ENCODE measurements at places on chromosomes 3 and 15.
A peak's percentile ranks its signal among the peaks of the same experiment; 100 is the strongest.

DNA sequence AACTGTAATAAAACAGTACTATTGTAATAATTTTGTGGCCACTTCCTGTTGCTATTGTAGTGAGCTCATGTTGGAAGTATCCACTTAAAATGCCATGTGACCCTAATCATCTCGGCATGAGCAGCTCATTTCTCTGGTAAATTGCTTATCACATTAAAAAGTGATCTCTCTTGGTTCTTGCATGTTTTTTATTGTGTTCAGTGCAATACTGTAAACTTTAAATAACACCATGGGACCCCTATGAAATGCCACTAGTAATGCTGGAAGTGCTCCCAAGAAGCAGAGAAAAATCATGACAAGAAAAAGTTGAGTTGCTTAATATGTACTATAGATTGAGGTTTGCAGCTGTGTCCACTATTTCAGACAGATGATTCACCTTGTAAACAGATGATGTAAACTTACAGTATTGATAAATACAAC lies 45.6 kb downstream of the NMD3 start:
- DNase-seq = peak; percentile 21

- DNase-seq = no peak
These were observed 77.9 kb downstream of the ADAMTS17 start for GRCh38 chr15:100263721-100264455.

DNA sequence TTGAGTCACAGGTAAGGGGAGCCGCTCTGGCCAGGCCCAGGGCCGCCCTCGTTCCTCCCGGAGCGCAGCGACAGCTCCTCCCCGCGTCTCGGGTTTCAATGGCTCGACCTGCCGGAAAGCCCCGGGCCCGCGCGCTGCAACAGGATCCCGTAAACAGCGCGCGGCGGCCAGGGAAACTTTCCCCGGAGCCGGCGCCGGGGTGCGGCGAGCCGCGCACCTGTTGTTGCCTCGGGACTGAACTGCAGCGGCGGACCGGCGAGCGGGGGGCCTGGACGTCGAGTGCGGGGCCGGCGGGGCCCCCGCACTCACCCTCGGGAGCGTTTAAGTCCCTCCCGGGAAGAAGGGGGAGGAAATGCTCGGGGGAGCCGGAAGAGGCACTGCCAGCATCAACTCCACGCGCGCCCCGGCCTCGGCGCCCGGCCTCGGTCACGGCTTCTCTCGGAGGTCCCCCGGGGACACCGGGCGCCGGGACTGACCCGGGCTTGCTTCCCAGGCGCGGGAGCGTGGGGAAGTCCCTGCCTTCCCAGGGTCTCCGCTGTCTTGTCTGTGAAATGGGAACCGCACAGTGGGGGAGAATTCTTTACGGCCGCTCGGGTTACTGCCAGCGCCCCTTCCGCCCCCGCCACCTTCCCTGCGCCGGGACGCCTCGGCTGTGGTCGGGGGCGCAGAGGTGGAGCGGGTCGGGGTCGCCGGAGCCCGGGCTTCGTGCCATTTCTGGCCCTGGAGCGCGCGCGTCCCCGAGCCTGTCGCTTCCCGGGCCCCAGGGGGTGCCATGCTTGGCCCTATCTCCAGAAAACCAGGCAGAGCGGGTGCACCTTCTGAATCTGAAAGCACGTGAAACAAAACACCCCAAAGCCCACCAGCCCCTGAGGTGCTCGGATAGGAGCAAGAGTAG lies 7.5 kb upstream of the PGPEP1L start:
- peak; percentile 16 for DNase-seq

- no peak for DNase-seq
These were observed 575 bp downstream of the LEO1 start for GRCh38 chr15:51971032-51971374.

DNA sequence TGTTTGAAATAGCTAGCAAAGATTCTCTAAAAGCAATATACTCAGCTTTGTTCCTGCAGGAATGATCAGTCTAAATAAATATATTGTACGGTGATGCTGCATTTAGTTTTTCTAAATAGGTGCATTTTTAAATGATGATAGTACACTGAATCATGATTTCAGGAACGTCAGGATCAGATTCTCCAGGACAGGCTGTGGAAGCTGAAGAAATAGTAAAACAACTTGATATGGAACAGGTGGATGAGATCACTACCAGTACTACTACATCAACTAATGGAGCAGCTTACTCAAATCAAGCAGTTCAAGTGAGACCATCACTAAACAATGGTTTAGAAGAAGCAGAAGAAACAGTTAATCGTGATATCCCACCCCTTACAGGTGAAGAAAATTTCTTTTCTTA lies 46.3 kb upstream of the EIF3J start:
- DNase-seq = no peak

GRCh38 chr15:73935547-73935946 lies 9.3 kb downstream of the LOXL1 start:
- no peak for DNase-seq

GRCh38 chr3:28646435-28646834 lies 297.8 kb upstream of the AZI2 start:
- DNase-seq = no peak

DNA sequence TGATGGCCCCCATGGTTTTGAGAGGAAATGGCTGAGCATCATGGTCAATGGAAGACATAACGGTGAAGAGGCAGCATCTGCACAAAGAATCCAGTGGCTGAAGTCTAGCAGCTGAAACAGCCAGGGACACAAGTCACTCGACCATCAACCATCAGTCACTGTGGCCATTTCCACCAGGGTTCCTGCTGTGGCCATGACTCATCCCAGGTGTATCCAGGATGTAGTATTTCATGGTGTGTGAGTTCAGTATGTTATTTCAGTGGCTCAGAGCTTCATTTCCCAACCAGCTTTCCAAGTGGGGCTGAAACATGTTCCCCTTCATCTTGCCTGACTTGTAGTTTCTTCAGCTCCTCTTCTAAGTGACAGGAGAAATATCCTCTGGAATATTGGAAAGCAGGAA lies 47.8 kb upstream of the WNT5A start:
- no peak for DNase-seq

GRCh38 chr3:42192334-42193200 lies 73.4 kb downstream of the CCK start:
- no peak for DNase-seq

DNA sequence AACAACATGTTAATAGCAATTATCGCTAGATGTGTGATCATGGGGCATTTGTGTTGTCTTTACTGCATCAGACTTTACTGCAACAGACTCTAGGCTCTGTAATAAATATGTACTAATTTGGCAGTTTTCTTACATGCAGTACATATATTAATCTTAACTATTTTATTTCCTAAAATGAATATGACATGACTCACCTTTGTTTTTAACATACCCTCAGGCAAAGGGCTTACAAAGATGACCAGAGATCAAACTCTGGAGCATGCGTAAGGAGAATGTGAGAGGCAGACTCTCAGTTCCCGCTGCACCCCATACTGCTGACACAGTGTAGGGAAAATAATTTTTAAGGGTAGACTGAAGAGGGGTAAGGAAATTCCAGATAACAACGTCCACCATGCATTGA lies 7.2 kb upstream of the FAM174B start:
- DNase-seq = no peak

DNA sequence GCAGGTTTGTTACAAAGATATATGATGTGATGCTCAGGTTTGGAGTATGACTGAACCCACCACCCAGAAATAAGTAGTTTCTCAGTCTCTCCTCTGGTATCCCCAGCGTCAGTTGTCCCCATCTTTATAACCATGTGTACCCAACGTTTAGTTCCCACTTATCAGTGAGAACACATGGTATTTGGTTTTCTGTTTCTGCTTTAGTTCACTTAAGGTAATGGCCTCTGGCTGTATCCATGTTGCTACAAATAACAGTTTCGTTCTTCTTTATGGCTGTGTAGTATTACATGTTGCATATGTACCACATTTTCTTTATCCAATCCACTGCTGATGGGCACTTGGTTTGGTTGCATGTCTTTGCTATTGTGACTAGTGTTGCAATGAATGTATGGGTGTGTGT lies 132.3 kb downstream of the LMLN start:
- DNase-seq = no peak

DNA sequence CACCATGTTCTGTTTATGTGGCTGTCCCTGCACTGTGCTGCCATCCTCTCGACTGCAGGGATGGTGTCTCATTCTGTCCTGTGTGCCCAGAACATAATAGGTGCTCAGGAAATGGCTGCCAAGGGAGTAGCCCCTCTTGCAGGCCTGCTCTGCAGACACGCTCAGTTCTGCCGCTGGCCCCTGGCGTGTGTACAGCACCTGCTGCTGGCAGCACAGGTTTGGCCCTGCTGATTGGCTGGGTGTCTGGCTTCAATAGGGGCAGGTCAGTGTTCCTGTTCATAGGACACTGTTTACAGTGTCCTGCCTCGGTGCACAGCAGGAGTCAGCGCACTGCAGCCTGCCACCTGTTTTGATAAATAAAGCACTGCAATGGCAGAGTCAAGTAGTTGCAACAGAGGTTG lies 146.9 kb downstream of the DNAJB8 start:
- DNase-seq = peak; percentile 31

DNA sequence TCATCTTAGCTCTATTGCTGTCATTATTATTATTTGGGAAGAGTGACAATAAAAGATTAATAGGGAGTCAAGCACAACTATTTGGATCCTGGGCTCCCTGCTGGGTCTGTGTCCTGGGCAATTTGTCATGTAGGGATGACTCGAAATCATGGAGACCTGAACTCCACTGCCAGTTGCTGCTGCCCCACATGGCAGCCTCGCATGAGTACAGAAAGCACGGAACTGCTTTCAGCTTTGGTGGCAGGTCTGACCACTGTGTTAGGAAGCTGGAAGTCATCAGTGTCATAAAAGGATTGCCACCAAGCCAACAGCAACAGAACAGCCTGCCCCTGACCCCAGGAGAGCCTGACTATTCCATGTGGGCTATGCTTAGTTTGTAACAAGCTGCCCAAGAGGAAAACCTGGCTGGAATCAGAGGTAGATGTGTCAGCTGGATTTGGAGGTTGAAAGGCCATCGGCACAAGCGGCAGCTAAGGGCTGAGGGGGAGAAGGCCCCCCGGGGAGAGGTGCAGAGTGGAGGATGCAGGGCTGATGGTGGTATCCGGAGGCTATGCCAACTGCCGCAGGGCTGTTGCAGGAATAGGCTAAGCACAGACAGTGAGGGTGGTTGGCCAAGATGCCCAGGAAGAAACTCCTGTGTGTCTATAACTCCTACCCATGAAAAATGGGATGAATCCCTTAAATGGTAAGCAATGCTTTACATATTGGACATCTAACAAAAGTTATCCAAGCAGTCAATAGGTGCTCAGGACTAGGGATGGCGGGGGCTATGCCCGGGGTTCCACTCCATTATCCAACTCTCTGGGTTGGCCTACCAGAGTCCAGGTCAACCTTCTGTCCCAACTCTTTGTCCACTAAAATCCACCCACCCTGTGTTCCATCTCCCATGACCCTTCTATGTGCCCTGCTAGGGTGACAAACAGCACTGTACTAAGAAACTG lies 291.6 kb downstream of the ADAMTS17 start:
- no peak for DNase-seq

GRCh38 chr15:49134683-49135341 lies 20.6 kb downstream of the COPS2 start:
- DNase-seq = no peak

DNA sequence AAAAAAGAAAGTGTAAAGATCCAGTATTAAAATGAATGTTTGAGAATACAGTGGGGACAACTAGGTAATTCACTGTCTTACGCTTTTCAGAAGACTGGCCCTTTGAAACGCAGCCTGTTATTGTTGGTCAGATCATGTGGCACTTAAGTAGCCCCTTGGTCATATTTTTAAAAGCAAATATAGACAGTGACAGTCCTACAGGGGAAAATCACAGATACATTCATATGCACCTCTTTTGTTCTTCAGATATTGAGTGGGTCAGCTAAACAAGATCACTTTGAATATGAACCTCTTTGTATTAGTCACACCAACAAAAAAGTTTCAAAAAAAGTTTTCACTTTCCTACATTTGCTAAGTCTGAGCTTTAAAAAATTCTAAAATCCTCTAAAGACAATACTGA lies 36.0 kb downstream of the TIGIT start:
- DNase-seq = no peak

DNA sequence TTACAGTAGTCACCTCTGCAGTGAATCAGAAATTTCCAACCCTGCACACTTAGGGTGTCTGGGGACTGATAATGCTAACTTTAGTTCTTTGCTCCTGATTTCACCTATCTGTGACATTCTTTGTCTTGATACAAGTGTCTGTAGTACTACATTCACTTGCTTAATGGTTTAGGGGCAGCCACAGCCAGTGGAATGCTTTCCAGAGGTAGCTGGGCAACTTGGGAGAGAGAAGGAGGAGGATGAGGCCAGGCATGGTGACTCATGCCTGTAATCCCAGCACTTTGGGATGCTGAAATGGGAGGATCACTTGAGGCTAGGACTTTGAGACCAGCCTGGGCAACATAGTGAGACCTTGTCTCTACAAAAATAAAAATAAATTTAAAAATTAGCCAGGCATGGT lies 8.5 kb downstream of the BAHD1 start:
- DNase-seq = no peak
